Stimulated activated CD4-positive, alpha-beta T cell treated with anti-CD3 and anti-CD28 coated beads, TNF-alpha, amount 100 ng/mL, for 4 hours (primary cell): ENCODE measurements at places on chromosomes 3 and 15.

DNA sequence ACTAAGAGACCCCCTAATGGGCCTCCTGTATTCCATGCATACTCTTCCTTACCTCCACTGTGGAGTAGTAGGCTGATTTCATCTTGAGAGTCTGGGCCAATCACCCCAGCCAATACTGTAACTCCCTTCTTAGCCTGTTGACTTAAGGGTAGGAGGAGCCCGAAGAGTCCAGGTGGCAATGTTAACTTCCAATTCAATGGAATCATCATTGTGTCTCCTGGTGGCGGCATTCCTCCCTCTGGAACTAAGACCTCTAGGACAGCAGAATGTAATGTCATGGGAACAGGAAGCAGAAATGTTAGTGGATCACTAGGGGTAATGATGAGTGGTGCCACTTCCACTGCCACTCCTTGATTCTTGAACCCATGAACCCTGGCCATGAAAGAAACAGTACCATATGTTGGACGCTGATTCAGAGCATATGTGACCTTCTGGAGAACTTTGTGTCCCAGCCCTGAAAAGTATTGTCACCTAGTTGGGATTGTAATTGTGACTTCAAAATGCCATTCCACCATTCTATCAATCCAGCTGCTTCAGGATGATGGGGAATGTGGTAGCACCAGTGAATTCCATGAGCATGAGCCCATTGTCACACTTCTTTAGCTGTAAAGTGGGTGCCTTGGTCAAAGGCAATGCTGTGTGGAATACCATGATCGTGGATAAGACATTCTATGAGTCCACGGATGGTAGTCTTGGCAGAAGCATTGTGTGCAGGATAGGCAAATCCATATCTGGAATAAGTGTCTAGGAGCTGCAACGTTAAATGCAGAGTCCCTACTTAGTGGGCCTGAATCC, 24.9 kb downstream of the NAALADL2 start:
- DNase-seq: no peak

- peak; percentile 4 for DNase-seq
Measured at GRCh38 chr15:57866149-57866736, 159.7 kb downstream of the POLR2M start.

DNA sequence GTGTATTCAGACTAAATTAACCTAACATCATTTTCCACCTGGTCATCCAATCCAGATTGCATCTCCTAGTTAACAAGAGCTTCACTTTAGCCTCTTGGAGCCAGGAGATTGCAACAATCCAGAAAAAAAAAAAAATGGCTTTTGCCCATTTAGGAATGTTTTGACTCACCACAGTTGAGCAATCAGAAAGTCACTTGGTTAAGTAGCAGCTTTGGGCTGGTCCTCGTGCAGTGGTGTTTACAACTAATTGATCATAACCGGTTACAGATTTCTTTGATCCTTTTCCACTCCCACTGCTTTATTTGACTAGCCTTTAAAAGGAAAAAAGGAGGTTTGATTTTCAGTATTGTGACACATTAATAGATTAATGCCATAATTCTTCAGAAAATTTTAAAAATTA, 688.8 kb upstream of the CCDC54 start:
- no peak for DNase-seq

GRCh38 chr15:39583596-39584265, 2.9 kb downstream of the THBS1 start:
- no peak for DNase-seq

DNA sequence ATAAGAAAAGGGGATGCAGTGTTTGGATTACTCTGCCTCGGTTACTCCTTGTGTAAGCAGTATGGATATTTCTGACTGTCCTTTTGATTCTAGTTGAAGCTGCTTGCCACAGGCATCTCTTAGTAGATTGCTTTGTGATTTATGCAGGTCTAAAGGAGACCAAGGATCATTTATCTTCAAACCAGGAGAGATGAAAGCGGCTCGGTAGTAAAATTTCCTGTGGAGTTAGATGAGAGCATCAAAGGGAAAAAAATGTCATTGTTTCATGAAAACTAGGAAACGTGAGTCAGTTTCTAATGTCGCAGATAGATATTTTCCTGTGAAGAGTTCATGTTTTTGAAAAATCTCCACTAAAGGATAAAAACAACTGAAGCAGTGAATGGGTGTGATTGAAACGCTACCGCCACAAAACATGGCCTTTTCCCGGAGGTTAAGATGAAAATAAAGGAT, 254.0 kb upstream of the TBL1XR1 start:
- no peak for DNase-seq

GRCh38 chr15:65578904-65579728, 31.8 kb downstream of the INTS14 start:
- no peak for DNase-seq

DNA sequence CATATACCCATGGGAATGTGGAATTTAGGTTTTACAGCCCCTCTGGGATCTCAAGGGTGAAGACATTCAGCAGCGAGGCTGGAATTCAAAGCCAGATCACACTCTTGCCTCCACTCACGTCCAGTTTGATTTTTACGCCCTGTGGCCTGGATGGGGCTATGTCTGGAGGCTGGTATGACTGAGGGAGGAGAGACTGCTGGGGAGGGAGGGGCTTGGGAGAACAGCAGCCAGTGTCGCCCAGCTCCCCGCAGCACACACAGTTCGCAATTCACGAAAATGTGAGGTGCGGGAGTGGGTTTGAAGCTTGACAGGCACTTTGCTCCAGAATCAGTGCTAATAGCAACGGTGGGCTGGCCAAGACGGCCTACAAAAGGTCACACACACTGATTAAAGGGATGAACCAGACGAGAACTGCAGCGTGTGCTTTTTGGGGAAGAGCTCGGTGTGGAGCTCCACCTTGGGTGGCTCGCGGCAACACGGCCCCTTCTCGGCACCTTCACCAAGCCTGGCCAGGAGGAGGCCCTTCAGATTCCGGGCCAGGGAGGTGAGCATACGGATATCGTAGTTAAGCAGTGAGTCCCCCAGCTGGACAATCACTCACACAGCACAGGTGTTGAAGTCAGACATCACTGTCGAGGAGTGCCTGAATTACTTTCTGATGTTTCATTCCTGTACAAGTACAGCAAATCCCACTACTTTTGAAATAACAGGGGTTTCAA, 16.4 kb downstream of the EHD4 start:
- DNase-seq: no peak

DNA sequence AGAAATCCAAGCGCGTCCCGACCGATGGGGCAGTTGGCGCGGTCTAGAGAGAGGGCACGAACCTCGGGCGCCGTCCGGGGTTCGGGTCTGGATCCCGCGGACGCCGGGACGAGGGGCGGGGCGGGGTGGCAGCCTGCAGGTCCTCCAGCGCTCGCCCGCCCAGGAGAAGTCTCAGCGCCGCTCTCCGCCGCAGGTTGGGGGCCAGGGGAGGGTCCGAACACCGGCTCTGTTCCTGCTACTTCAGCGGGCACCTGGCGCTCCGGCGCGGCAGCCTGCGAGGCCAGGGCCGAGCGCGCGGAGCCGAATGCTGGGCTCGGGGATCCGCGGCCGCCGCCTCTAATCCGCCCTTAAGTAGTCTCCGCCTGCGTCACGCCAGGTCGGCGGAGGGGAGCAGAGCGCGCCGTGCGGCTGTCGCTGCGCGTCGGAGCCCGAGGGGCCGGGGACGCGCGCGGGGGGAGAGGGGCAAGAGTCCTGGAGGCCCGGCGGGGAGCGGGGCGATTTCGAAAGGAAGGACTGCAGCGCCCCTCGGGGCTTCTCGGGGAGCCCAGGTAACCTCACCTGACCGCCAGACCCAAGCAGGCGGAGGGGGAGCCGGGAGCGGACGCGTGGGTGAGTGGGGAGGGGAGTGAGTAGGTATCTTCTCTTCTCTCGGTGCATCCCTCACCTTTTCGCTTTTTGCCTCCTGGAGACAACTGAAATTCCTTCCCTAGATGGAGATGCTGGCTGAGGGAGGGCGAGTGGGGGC, at the start of gene GJD2:
TSS of gene GJD2 (minus strand) at position 325 of the 745 bp plus-strand sequence. CDS start 510 bp downstream, outside the sequence.
- no peak for DNase-seq

- DNase-seq: no peak
Measured at GRCh38 chr3:95434491-95434890, 1371.6 kb downstream of the NSUN3 start.

DNA sequence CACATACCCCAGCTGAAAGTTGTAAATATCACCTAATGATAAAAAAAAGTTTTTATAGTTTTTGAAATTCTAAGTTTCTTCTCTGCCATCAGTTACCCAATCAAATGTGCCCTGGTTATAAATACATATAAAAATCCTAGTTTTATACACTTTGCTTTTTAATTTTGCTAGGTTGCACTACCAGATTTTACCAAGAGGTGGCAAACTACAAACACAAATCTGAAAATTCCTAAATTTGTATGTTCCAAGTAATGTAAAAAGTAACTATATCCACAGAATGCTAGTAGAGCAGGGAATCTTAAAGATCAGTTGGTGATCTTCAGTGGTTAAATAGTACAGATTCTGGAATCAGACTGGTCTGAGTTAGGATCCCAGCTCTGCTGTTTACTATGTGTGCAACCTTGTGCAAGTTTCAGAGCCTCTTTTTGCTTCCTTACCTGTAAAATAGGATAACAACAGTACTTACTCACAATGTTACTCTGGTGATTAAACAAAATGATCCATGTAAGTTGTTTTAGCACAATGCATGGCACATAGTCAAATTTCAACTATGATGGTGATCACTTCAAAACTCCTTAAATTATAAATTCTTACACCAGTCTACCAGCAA, 11.0 kb downstream of the TRPM7 start:
- no peak for DNase-seq

DNA sequence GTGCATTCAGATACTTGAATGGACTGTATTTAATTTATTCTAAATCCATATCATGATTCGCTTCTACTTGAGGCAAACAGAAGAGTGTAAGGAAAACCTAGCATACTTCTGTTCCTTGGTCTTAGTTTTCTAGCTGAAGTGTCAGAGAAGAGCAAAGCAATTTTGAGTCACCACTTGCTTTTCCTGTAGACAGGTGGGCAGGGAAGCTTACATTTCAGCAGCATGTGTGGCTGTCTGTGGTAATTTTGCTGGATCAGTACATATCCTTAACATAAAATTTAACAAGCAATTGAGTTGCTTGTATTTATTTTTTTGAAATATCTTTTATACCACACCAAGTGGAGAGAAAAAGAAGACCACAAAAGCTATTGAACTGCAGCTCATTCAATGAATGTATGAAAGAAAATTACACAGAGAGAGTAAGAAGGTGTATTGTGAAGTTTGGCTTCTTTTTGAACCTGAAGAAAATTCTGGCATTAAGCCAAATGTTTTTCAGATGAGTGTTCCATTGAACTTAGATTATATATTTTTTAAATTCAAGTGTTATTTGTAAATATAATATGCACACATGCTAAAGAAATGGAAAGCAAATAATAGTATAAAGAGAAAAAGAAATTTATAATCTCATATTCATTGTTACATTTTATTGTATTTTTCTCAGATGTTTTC, 747.6 kb downstream of the NAALADL2 start:
- no peak for DNase-seq

DNA sequence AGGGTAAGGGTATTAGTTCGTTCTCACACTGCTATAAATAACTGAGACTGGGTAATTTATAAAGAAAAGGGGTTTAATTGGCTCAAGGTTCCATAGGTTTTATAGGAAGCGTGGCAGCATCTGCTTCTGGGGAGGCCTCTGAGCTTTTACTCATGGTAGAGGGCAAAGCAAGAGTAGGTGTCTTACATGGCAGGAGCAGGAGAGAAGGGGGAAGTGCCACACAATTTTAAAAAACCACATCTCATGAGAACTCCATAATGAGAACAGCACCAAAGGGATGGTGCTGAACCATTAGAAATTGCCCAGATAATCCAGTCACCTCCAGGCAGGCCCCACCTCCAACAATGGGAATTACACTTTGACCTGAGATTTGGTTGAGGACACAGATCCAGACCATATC, 12.2 kb downstream of the RNF111 start:
- no peak for DNase-seq

- no peak for DNase-seq
Measured at GRCh38 chr3:41324156-41324475, 124.8 kb downstream of the CTNNB1 start.

- no peak for DNase-seq
Measured at GRCh38 chr15:81053621-81054020, 52.9 kb downstream of the TLNRD1 start.

- no peak for DNase-seq
Measured at GRCh38 chr3:43970351-43970750, 271.3 kb upstream of the TOPAZ1 start.

- no peak for DNase-seq
Measured at GRCh38 chr3:132183811-132184210, 133.4 kb upstream of the ACP3 start.

DNA sequence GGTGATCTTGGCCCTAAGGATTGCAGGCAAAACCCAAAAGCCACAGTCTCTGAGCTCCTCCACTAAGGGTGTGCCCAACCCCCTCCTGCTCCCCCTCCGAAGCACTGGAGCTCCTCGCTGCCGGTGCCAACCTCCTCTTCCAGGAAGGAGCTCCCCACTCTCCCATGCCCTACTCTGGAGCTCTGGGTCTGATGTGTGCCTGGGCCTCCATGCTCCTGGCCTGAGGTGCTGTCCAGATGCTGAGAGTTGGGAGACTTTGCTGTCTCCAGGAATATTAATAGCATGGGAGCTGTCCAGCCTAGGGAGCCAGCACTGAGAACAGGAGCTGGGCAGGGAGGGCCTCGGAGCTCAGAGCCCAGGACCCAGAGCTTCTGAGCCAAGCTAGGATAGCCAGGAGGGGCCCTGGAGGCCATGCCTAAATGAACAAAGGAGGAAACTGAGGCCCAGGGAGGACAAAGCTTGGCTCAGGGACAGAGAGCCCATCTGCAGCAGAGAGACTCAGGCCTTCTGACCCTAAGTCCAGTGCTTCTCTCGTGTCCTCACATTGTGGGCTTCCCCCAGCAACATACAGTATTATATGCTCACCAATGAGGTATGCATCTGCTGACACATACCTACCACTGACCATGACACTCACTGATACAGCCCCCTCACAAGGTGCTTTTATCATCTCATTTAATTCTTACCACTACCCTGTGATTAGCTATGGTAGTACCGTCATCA, 36.9 kb upstream of the HERC1 start:
- DNase-seq: no peak

- no peak for DNase-seq
Measured at GRCh38 chr3:159499031-159499793, 489.4 kb upstream of the IL12A start.

- DNase-seq: no peak
Measured at GRCh38 chr15:98728082-98728810, 79.9 kb downstream of the IGF1R start.

GRCh38 chr3:154061001-154061370, 60.2 kb upstream of the ARHGEF26 start:
- no peak for DNase-seq

DNA sequence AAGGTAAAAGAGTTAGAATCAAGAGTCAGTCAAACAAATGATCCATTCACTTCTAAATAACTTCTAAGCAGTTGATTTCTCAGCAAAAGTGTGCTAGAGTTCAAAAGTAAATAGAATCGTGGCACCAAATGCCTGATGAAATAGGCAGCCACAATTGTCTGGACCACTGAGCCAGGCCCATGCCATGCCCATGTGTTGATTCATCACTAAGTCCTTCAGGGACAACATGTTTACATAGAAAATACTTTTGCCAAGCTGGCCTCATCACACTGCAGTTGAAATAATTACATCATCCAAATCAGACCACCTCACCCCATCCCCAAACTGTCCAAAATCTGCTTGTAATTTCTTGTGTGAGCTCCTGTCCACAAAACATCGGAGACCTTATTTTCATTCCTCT, 216.3 kb downstream of the IGSF11 start:
- no peak for DNase-seq

- DNase-seq: no peak
Measured at GRCh38 chr15:52243697-52244555, 51.7 kb downstream of the MYO5C start.
